Stimulated activated CD8-positive, alpha-beta memory T cell treated with anti-CD3 and anti-CD28 coated beads, Interleukin-4, amount 100 ng/mL, for 1 hour (primary cell): ENCODE measurements at places on chromosomes 5 and 9.

DNA sequence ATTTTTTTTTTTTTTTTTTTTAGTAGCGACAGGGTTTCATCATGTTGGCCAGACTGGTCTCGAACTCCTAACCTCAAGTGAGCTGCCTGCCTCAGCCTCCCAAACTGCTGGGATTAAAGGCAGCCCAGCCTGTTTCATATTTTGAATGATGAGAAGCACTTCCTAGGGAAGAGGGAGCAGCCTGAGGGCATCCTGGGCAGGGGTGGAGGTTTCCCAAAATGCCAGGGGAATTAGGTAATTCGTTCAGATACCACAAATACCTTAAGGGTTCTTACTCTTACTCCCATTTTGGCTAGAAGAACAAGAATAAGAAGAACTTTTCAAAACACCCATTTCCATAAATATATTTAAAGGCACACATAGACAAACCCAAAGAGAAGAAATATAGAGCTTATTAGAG, 29.5 kb upstream of the RAPGEF1 start:
- DNase-seq = no peak

DNA sequence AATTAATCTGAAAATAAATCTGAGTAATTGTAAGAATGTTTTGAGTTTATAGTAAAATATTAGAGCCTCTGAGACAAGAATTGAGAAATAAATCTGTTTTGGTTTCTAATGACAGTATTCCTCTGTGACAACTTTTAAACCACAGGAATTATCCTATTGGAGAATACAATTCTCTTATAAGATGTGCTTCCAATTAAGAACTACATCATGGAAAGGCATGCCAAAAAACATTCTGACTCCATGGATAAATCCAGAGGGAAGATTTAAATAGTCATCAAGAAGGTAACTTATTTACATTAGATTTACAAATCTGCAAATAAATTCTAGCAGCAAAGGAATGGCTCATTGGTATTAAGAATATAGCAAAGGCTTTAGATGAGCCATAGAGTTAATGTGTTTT, 178.3 kb upstream of the ACOT12 start:
- DNase-seq = no peak

DNA sequence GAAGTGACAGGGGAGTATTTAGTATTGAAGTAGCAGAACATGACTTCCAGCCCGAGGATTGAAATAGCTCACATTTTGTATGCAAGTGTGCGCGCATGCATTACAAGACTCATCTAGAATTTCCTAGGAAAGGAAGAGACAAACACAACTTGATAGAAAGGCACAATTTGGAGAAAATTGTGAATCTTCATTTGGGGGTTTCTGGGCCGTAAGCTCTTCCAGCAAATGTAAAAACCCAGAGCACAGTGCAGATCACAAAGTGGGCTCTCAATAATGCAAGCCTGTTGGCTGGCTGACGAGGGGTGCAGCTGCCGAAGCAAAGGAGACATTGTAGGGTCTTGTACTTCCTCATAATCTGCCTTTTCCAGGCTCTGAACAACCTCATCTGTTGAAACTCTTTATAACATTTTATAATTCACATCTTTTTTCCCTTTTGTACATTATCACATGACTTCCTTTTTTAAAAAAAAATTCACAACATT, 109.0 kb downstream of the BAAT start:
- no peak for DNase-seq

DNA sequence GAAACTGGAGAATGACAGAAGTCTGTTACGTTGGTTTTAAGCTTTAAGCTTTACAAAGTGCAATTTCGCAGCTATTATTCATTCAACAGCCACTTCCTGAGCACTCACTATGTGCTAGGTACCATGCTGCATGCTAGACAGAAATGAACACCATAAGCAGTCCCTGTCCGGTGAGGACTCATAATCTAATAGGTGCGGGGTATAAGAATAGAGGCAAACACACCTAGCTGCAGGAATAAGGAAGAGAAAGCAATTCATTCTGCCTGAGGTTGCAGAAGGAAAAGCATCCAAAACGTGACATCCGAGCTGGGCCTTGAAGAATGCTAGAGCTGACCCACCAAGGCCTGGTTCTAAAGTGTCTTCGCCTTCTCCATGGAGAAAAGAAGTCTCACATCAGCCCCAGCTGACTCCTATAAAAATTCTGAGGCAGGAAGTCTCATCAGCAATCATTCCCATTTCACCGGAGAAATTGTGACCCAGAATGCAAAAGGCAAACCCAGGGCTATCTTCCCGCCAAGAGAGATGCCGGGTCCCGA, 542 bp downstream of the FKBP15 start:
- no peak for DNase-seq

GRCh38 chr5:142491270-142491669, 166.4 kb upstream of the SPRY4 start:
- no peak for DNase-seq

- DNase-seq = no peak
Observed at GRCh38 chr9:114121227-114122135, 22.4 kb upstream of the KIF12 start.
